ENCODE measurements at places on chromosomes 4 and X. TPM values are rescaled to one million over a fixed set of nuclear protein-coding genes. Genes with fewer than 3 reads are reported as not detected.

DNA sequence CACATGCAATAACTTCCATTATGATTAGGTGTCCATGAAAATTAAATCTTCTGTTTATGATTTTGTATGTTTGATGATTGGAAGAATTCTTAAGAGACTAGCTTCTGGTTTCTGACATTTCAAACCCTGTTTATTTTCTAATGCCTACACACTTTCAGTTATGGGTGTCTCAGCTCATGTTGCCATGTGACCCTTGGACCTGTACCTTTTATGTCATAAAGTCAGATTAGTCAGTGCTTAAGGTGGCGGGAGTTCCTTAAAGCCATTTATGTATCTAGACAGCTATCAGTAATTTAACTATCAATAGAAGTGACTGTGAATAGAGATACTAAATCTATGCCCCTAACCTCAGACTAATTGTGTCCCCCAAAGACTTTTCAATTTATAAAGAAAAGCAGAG, 155.6 kb downstream of the GBA3 start:
- DNase-seq: no peak

DNA sequence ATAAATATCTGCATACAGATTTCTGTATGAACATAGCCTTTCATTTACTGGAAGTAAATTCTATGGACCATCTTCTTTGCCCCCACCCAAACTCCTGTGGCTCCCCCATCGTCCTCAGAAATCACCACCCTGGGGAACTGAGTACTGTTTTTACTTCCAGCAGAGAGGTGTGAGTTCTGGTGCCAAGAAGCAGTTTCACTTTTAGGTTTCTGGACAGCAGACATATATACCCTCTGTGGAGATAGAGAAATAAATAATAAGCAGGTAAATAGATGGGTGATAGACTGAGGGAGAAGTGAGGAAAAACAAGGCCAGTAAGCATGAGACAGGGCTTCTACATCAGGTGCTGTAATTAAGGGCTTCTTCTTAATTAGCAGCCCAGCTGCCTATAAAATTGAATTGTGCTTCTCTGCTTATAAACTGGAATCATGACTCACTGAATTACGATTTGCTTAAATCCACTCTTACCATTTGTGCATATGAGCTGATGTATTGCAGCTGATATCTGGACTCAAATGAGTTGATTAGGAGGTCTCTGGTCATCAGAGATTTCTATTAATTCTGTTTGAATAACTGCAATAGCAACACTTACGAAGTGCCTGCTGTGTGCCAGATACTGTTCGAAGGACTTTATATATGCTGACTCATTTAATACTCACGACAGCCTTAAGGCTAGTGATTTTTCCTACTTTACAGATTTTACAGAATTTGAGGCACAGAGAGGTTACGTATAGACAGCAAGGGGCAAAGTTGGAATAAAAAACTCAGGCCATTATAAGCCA, 60.8 kb upstream of the DHX15 start:
- DNase-seq: no peak

- no peak for DNase-seq
Observed at GRCh38 chrX:118726396-118726795, 1.0 kb upstream of the IL13RA1 start.

L1CAM gene
- polyA plus RNA-seq: 0.13 TPM

CLDN22 gene
- 1.3 TPM for polyA plus RNA-seq

MSN gene
- 367 TPM for polyA plus RNA-seq

DNA sequence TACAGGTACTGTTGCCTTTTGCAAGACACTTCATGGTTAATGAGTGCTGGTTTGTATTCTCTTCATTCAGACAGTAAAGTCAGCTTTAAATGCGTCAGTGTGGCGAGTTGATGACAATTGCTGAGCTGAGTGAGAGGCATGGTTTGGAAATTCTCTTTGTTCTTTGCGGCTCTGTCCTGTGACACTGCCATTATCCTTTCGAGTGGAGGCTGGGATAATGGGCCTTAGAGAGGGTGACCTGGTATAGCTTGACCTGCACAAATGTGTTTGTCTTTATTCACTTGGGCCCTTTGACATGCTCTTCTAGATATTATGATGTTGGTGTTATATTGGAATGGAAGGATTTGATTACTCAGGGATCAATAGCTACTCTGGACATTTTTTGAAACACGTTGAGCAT, 208.5 kb upstream of the FAT1 start:
- DNase-seq: no peak

WDR13 gene
- polyA plus RNA-seq: 141 TPM

DNA sequence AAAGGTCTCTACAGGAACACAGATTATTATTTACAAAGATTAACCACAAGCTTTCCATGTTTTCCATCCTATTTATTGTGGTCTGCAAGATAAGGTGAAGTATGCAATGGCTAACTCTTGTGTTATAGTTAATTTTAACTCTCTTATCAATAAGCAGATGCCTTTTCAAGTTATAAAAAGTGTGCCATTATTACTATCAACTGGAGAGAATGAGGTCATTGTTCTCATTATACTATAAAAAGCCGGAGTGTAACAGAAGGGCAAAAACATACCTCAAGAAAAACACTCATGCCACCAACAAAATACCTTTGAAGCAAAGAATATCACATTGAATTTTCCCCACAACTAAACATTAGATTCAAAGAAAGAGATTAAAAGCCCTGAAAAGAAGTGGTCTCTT, 52.0 kb upstream of the SORBS2 start:
- DNase-seq: no peak

- no peak for DNase-seq
Observed at GRCh38 chrX:131881194-131881593, 141.9 kb upstream of the STK26 start.

TRPC3 gene
- polyA plus RNA-seq: 6.6 TPM

GRCh38 chr4:158609116-158609515, 62.6 kb downstream of the C4orf46 start:
- no peak for DNase-seq

GRCh38 chrX:41335958-41336331, 2.0 kb downstream of the DDX3X start:
- DNase-seq: no peak

GRCh38 chr4:113009461-113009860, 40.0 kb upstream of the ANK2 start:
- no peak for DNase-seq

POLN gene
- polyA plus RNA-seq: 4.2 TPM

GRCh38 chr4:30714408-30715031, 5.6 kb upstream of the PCDH7 start:
- DNase-seq: no peak

GRCh38 chr4:115090483-115091075, 22.8 kb downstream of the NDST4 start:
- no peak for DNase-seq

DNA sequence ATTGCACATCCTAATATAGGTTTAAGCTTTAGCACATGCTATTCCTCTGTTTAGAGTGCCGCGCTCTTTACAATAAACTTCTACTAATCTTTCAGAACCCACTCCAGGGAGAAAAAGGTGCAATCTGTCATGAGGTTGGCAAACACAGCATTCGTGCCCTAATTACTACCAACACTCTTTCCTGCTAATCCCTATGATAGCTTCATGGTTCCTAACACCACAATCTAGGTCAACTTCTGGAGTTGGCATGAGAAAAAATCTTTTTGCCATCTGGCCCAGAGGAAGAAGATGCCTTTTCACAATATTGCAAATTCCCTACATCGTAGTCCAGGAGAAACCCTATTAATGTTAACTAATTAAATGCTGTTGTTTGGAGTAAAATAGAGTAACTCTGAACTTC, 39.6 kb downstream of the TMA16 start:
- DNase-seq: no peak

DNA sequence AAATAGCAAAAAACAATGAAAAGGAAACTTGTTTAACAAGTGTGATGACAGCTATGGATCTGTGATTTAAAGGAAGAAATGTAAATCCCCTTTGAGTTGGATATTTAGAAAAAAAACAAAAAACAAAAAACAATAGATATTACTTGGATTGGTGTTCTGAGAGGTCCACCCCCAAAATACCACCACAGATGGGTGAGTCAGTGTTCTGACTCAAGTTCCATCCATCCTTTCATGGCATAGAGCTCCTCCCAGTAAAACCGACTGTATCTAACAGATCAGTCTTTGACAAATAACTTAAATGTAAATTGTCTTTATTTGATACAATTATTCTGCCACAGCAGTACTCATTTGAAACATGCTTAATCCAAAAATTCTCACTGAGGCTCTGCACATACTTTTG, 27.4 kb downstream of the TMPRSS11B start:
- DNase-seq: no peak

DUX4 gene
- polyA plus RNA-seq: 0.51 TPM

FAM47A gene
- polyA plus RNA-seq: not detected

KLB gene
- polyA plus RNA-seq: 0.19 TPM

- no peak for DNase-seq
Observed at GRCh38 chrX:39497702-39498265, 600.0 kb downstream of the BCOR start.

- DNase-seq: no peak
Observed at GRCh38 chr4:84583876-84584380, 1.0 kb downstream of the CDS1 start.

DNA sequence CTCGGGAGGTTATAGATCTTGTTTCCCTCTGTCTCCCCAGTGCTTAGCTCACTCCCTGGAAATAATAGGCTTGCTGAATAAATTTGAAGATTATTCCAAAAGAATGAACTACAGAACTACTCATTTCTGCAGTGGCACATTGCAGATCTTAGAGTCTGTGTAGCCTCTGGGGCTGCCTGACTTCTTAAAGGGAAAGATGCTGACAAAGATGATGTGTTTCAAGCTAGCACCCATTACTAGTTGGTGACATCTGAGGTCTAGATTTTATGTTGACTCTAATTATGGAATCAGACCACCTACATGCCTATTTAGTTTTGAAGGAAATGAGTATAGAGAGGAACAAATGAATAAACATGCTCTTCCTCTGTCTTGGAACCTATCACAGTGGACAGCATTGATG, 123.7 kb upstream of the KCNIP4 start:
- DNase-seq: no peak

ITM2A gene
- 54.5 TPM for polyA plus RNA-seq

ARHGEF6 gene
- polyA plus RNA-seq: 18.7 TPM

DNA sequence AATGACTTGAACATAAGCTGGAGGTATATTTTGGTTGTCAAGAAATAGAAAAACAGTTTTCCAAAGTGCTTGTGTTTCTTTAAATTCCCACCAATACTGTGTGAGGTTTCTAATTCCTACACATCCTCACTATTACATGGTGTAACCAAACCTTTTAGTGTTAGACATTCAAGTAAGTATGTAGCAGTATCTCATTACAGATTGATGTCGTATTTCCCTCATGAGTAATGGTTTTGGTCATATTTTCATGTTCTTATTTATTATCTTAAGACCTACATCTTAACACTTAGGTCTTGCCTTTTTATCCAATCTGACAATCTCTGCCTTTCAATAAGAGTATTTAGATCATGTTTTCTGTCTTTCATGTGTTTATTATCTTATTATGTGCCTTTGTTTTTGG, 253.7 kb upstream of the ANXA10 start:
- no peak for DNase-seq

SORCS2 gene
- polyA plus RNA-seq: 5.8 TPM

- DNase-seq: no peak
Observed at GRCh38 chr4:174402470-174403176, 118.9 kb downstream of the CEP44 start.

NPFFR2 gene
- polyA plus RNA-seq: 0.09 TPM

SLC34A2 gene
- 122 TPM for polyA plus RNA-seq

- DNase-seq: no peak
Observed at GRCh38 chr4:93825551-93826216, 2.9 kb upstream of the ATOH1 start.

ARMCX5 gene
- 17.1 TPM for polyA plus RNA-seq

ITGB1BP2 gene
- polyA plus RNA-seq: 2.6 TPM

BANK1 gene
- 1.8 TPM for polyA plus RNA-seq

- DNase-seq: no peak
Observed at GRCh38 chr4:95093460-95093859, 335.7 kb downstream of the BMPR1B start.

GRCh38 chr4:143558823-143559756, 45.6 kb downstream of the SMARCA5 start:
- DNase-seq: peak; percentile 74

- DNase-seq: no peak
Observed at GRCh38 chr4:162343967-162344366, 180.2 kb upstream of the FSTL5 start.

- no peak for DNase-seq
Observed at GRCh38 chr4:129806986-129807385, 711.0 kb downstream of the C4orf33 start.

Measured in right lung (tissue), 10 donors.